AG08396 (cell line): ENCODE measurements at places on chromosomes 16 and 17.

DNA sequence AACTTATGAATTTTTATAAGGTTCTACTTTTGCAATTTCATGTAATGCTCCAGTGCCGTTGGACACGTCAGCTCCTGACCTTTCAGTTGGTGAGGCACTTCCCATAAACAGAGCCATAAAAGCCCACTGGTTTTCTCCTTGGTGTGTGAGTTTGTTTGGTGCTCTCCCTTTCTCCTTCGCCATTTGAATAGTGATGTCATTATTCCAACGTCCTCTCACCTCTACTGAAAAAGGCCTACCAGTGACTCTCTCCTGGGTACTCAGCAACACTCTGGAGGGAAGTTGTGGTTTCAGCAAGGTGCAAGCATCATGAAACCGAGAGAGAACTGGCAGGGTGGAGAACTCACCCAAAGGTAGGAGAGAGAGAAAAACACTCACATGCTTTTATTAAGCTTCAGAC lies 29.6 kb upstream of the HNF1B start:
- DNase-seq = no peak

- DNase-seq = peak; percentile 68
These were observed 271.5 kb downstream of the SOX9 start for GRCh38 chr17:72392056-72393010.

GRCh38 chr17:5133311-5133710 lies 17.5 kb downstream of the USP6 start:
- no peak for DNase-seq

DNA sequence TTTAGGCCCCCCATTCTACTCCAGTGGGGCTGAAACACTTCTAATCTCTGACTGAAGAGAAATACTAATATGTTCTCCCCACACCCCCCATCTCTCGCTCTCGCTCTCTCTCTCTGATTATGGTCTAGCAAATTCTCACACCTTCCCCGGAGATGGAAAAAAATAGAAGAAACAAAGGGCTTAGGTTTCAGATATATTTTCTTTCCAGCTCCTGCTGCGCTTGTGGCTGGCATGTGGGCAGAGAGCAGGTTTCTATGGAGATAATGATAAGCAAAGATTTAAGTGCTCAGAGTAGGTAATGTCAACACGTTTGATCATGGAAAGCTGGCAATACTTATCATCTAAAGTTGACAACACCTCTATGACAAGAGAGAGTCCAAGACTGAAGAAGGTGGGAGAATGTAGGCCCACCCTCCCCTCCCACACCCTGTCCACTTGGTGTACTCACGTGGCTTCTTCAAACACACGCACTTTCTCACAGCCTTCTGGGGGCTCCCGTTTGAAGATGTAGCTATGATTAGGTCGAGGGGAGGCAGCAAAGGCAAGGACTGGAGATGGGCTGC lies 8.0 kb upstream of the SLC35B1 start:
- no peak for DNase-seq

- DNase-seq = no peak
These were observed 215.5 kb downstream of the MRTFB start for GRCh38 chr16:14286368-14287230.

DNA sequence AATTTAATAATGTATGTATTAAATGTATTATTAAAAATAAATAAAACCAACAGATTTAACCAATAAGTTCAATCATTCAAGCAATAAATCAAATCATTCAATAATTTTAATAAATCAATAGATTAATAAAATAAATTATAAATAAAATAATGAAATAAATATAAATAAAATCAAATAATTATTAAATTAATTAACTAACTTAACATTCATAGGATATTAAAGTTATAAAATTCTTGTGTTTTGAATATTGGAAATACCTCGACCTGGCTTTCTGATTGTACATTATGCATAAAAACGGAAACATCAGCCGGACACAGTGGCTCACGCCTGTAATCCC lies 182.2 kb downstream of the BANP start:
- DNase-seq = no peak

DNA sequence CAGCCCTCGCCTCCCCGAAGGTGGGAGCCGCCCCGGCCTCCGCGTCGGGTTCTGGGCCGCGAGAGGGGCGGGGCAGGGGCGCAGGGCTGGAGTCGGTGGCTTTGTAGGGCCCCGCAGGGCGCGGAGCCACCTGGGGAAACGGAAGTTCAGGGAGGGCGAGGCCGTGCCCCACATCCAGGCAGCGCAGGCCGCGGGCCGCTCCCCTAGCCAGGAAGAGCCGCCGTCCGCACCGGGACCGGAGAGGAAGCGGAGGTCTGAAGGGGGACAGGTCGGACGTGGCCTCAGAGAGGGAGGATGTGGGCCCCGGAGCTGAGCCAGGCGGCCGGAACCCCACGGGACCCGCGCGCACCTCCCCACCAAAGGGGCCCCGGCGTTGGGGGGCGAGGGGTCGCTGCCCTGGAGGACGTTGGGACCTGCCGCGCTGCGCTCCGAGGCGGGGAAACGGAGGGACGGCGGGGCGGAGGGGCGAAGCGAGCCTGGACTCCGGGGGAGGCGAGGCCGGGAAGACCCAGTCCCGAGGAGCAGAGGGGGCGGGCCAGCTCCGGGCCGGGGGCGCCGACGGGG lies 482 bp upstream of the SLC16A3 start:
- DNase-seq = no peak

- no peak for DNase-seq
These were observed 106.6 kb downstream of the AIPL1 start for GRCh38 chr17:6328279-6328678.

GRCh38 chr17:56176091-56176490 lies 22.8 kb downstream of the ANKFN1 start:
- DNase-seq = peak; percentile 36

GRCh38 chr16:1979271-1980029 lies 1.8 kb downstream of the NOXO1 start:
- DNase-seq = no peak

- DNase-seq = peak; percentile 17
These were observed 14.5 kb downstream of the ACACA start for GRCh38 chr17:37392024-37392590.

GRCh38 chr17:59511726-59512125 lies 53.7 kb upstream of the DHX40 start:
- no peak for DNase-seq

- DNase-seq = no peak
These were observed 9.1 kb downstream of the GALNS start for GRCh38 chr16:88847654-88848053.

- DNase-seq = no peak
These were observed 1.0 kb downstream of the TEKT1 start for GRCh38 chr17:6830383-6830986.

- DNase-seq = no peak
These were observed 911 bp upstream of the ITGA2B start for GRCh38 chr17:44390250-44390870.

GRCh38 chr16:88292007-88292970 lies 90.5 kb upstream of the ZNF469 start:
- no peak for DNase-seq

DNA sequence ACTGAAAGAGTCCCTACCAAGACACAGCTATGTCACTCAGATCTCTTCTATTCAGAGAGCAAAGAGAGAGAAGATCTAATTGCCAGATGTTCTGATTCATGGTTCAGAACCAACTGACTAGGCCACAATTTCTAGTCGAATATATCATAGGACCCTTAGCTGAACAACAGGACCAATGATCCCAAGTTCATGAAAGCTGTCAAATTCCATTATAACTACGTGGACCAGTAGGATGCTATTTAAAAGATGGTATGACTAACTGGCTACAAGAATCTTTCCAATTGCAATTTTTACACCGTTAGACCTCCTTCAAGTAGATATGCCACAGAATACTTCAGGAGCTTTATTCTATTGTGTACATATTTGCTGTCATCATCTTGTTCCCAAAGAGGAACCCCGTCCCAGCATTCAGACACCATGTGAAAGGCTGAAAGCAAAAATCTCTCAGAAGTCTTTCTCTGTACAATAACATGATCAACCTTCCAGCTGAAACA lies 26.0 kb downstream of the DCUN1D3 start:
- no peak for DNase-seq

GRCh38 chr16:81740169-81740568 lies 38.9 kb upstream of the PLCG2 start:
- DNase-seq = no peak

DNA sequence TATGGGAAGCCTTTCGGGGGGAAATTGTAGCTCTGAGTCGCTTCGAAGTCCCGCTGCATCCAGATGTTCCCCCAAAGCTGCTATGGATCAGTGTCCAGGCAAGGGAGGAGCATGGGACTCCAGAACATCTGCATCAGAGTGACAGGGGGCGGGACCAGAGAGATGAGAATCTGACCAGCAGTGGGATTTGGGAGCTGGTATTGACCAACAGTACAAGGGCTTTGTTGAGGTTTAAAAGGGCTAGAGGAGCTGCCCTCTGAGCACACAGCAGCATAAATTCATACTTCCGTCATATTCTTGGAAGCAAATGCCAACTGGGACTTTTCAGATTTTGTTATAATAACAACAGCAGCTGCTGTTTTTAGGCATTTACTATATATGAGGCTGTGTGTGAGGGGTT lies 10.6 kb downstream of the RBFOX1 start:
- no peak for DNase-seq
